ENCODE measurements at places on chromosomes 3 and 15.

GRCh38 chr3:66706890-66707289 lies 206.1 kb upstream of the LRIG1 start:
- no peak for DNase-seq

DNA sequence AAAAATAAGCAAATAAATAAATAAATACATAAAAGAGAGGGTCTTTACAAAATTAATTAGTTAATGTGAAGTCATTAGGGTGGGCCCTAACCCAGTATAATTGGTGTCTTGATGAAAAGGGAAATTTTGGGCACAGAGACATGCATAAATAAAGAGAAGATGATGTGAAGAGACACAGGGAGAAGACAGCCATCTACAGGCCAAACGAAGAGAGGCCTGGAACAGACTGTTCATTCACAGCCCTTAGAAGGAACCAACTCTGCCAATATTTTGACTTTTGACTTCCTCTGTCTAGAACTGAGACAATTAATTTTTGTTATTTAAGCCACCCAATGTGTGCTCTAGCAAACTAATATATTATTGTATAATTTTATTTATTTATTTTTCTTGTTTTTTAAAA lies 29.6 kb upstream of the SELENOK start:
- peak; percentile 31 for DNase-seq

DNA sequence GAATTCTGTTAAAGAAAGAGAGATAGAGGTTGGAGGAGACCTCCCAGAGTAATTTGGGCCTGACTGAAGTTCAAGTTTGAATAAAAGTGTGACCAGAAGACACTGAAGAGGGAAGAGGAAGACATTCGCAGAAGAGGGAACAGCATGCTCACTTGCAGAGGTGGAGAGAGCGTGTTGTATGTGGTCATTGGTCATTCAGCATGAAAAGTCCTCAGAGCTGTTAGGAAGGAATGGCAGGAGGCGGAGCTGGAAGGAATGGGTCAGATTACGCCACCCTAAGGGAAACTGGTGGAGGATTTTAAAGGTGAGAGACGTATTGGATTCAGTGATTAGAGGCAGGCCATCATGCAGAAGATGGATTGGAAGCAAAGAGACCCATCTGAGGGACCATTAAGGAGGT lies 41.6 kb downstream of the IQCH start:
- no peak for DNase-seq

GRCh38 chr15:82595766-82596165 lies 51.4 kb downstream of the CPEB1 start:
- DNase-seq: no peak

DNA sequence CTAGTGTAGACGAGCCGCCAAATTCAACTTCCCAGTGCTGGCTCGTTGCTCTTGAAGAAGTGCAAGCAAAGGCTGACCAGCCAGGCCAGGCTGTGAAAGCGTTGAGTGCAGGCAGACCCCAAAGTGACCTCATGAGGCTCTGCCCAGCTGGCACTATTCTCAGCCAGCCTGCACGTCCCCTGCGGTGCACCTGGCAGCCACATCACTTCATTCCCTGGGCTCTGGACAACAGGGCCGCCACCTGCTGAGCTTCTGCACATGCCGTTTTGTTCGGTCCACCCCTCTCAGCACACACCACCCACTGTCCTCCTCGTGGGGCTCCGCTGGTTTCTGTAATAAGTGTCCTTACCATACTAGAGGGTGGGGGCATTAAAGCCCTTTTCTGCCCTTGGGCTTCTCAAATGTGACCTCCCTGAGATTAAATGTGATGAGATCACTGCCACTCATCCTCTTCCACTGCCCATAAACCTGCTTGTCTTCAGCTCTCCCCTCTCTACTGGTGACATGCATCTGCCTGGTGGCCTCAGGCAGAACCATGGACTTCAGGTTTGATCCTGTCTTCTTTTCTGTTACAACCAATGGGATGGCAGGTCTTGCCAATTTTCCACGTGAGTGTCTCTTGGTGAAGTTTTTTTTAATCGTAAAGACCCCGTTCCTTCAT lies 6.1 kb downstream of the RASGRF1 start:
- DNase-seq: no peak

GRCh38 chr3:73431183-73431900 lies 193.4 kb downstream of the PDZRN3 start:
- no peak for DNase-seq

GRCh38 chr15:87736891-87737389 lies 519.6 kb downstream of the NTRK3 start:
- DNase-seq: no peak

- DNase-seq: no peak
Measured at GRCh38 chr3:129245141-129245540, 4.3 kb upstream of the COPG1 start.

DNA sequence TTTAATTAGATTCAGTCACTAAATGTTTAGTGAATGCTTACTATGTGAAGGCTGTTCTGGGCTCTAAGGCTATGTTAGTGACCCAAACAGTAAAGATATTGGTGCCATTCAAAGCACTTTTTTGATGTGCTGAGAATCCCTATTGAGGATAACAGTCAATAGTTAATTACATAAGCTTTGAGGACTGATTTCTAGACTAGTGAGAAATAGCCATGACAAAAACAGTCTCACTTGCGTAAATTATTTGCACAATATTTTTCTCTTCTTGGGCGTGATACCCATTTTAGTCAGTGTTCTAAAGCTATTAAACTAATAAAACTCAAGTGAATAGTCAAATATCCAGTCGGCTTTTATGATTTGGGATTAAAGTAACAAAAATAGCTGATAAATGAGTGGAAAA lies 74.6 kb downstream of the UBE2E2 start:
- DNase-seq: no peak

GRCh38 chr3:112175646-112176045 lies 42.6 kb upstream of the GCSAM start:
- DNase-seq: no peak
